ENCODE measurements at places on chromosomes 3 and 15. TPM values are rescaled to one million over a fixed set of nuclear protein-coding genes. Genes with fewer than 3 reads are reported as not detected.

EPB42 gene
- not detected for total RNA-seq

SPINK8 gene
- not detected for total RNA-seq

ARRDC4 gene
- total RNA-seq, result 0.76 TPM

PLS1 gene
- total RNA-seq, result 2.7 TPM

CASR gene
- total RNA-seq, result 0.03 TPM

LCTL gene
- total RNA-seq, result not detected

GOLGA8T gene
- not detected for total RNA-seq

CFAP20DC gene
- 0.44 TPM for total RNA-seq

C3orf52 gene
- total RNA-seq, result 2.3 TPM

SERPINI2 gene
- not detected for total RNA-seq

ANKRD34C gene
- not detected for total RNA-seq

DLEC1 gene
- 13.2 TPM for total RNA-seq

PPP2R3A gene
- 0.81 TPM for total RNA-seq

CRABP1 gene
- total RNA-seq, result not detected
